ENCODE measurements at places on chromosomes 1 and 21.

DNA sequence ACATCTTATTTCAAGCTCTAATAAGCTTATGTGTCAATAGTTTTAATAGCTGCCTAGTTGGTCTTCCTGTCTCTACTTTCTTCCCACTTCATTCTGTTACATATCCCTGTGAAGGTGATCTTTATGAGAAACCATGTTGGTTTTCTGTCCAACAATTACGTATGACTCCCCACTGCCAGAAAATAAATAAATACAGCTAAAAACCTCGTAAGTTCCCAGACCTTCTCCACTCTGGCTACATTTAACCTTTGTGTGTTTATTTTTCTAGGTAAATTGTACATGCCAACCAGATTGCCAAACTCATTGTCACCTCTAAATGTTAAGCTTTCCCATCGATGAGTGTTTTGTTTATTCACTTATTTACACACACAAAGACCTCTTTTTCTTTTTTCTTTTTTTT, 147.2 kb downstream of the CRB1 start:
- no peak for DNase-seq

DNA sequence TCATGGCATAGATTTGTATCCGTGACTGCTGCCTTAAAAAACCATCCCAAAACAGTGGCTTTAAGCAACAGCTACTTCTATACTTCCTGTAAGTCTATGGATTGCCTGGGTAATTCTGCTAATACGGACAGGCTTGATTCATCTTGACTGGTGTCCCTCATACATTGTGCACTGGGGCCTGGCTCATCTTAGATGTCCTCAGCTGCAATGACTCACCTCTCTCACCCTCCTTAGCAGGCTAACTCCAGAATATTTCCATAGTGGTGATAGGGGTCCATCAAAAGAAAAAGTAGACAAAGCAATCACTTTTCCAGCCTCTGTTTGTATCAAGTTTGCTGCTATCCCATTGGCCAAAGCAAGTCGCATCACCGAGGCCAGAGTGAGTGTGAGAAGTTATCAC, 409.1 kb upstream of the KAZN start:
- DNase-seq: no peak

DNA sequence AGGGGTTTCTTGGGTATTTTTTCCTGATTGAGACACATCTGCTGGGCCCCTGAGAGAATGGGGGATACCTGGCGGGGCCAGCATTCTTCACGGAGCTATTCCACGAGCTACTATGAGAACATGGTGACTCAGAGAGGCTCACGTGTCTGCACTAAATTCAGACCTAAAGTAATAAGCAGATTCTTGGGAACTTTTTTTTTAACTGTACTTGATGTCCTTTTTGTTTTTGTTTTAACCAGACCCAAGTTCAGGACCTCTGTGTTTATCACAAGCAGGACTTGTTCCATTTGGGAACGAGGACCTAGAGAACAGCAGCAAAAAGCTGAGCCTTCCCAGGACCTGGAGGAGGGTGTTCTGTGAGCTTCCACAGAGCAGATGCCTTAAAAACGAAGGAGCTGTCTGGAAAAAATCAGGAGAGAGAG, 44.0 kb downstream of the EVA1C start:
- no peak for DNase-seq

DNA sequence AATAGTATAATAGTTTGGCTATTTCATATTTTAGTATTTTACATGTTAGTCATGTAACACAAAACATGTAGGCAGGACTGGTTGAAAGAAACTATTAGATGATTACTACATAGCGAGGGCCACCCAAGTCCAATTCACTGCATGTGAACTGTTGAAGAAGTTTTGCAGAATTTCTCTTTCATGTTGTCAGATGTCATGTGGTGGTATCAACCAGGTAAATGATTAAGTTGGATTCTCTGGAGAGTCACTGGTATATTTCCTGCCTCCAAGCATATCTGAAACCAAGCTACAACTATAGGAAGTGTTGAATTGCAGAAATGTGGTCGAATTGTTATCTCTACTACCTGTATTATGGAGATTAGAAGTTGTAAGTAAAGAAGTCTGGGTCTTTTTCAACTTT, 137.8 kb upstream of the DPYD start:
- no peak for DNase-seq

- DNase-seq: no peak
Observed at GRCh38 chr21:32371913-32372314, 20.9 kb downstream of the URB1 start.
